ENCODE measurements at places on chromosomes 16 and 17.

DNA sequence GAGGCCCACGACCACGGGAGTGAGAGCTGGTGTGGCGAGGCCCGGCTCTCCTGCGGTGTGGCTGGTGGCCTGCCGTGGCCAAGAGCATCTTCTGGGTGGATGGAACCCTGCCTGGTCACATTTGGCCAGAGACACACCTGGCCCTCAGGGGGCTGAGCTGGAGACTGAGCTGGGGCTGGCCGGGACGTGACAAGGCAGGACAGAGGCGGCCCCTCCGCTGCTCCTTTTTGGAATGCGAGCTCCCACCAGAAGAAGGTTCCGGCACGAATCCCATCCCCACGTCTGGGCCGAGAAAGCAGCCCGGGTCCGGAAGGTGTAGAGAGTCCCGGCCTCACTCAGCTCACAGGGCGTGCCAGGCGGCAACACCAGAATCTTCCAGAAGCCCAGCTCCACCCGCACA is 26.0 kb upstream of the CHMP6 start:
- DNase-seq = no peak

- DNase-seq = no peak
Observed at GRCh38 chr17:76897023-76897422, 28.8 kb downstream of the MGAT5B start.

DNA sequence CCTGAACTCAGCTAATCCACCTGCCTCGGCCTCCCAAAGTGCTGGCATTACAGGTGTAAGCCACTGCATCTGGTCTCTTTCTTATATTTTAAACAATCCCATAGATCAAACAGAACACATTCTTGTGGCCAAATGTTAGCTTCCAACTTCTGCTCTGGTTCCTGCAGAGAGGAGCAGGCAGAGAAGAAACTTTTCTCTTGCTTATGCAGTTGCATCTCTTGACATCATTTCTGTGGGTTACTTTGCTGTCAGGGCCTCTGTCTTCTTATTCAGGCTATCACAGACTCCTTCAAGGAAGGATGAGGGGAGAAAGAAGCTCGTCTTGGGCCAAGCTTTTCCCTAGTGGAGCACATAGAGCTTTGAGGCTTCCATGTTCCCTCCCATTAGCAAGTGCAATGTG is 7.8 kb downstream of the HSD17B2 start:
- DNase-seq = no peak

- DNase-seq = no peak
Observed at GRCh38 chr17:51853857-51854256, 304.7 kb downstream of the CA10 start.

DNA sequence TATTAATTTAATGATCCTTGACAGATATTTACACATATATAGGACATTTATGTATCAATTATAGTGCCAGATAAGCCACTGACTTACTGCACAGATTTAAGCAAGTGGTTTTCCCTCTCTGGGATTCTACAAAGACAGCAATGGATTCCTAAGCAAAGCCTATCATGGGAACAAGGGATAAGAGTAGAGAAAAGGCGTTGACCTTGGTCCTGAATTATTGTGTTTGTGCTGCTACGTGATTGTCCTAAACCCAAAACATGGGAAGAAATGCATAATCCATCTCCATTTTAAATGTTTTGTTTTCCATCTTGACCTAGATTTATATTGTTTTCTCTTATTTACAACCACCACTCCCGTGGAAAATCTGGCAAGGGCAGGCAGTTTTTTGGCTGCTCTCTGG is 14.0 kb downstream of the SLFN11 start:
- no peak for DNase-seq

DNA sequence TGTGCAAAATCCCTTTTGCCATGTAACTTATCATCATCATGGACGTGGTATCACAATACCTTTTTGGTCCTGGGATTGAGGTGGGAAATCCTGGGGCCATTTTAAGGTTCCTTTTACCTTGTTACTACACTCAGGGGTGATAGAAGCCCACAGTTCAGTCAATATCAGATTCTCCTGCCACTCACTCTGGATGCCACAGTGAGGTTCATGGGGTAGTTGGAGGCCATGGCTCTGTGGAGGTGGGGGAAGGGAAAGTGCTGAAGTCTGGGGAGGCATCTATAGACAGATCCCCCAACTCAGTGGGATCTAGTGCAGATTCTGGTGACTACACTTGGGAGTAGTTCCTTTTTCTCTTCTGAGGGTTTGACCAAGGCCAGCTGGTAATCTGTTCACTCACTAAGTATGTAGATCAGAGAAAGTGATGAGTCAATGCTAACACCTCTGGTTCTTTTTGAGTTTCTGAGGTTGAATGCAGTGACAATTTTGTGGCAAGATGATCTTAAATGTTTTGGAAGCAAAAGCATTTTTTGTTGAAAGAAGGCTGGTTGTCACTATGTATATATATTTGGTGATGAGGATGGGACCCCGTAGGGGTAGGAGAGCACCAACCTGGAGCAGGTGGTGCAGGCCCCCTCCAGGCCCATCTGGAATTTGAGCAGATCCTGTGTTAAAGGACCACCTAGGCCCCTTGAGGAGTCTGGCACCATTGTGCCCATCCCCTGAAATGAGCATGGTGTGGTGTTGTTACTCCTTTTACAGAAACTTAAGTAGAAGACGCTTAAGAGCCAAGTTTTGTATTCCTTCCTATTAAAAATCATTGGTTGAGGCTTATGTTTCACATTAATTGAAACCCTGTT is 18.8 kb upstream of the IRF8 start:
- no peak for DNase-seq

- DNase-seq = no peak
Observed at GRCh38 chr16:10945065-10945787, 862 bp downstream of the CLEC16A start.

- no peak for DNase-seq
Observed at GRCh38 chr17:17414341-17414805, 62.4 kb upstream of the MED9 start.

DNA sequence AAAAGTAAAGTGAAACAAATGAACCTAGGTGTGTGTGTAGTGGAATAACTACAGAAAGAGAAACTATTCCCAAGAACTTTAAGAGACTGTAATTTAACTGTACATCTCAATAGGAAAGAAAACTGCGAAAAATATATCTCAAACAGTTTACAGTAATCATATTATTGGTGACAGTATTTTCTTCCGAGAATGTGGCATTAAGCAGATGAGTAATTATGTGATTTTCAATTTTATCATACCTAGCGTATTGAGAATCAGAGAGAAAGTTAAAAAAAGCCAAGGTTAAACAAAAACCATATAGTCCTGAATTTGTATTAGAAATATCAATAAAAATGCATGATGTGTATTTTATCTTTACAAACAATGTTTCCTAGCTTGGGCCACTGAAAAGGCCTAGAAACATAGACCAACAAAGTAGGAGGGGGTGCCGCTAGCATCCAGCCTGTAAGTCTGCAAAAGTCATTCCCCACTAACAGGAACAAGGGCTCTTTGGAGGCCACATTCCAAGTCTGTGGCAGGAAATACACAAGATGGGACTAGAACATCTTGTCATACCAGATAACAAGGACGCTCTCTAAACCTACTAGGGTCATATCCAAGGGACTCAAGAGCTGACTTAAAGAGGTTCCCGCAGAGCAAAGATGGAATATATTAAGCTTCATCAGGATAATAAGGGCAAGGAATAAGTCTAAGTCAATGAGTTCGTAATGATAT is 20.5 kb downstream of the RNF157 start:
- no peak for DNase-seq

GRCh38 chr17:57665128-57665527 is 80.0 kb downstream of the CCDC182 start:
- no peak for DNase-seq

GRCh38 chr16:87844120-87844733 is 25.1 kb downstream of the SLC7A5 start:
- DNase-seq = no peak

GRCh38 chr16:71961066-71962039 is 38.8 kb downstream of the PKD1L3 start:
- peak; percentile 62 for DNase-seq

- no peak for DNase-seq
Observed at GRCh38 chr16:68065716-68066305, 19.4 kb upstream of the NFATC3 start.

- DNase-seq = no peak
Observed at GRCh38 chr17:49742166-49742638, 21.7 kb downstream of the FAM117A start.

DNA sequence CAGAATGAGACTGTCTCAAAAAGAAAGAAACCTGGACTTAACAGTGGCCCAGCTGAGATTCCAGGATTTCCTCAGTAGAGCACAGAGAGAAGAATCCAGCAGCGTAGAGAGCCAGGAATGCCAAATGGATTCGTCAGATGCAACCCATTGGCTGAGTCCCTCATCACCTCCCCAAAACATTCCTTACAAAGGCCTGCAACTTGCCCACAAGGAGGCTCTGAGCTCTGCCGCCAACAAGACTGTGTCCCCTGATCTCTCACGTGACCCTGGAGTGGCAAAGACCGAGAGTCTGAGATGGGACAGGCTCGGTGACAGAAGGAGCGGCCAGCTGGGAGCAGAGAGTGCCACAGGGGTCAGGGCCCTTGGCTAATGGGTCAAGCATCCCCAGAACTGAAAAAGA is 6.9 kb upstream of the CHMP6 start:
- no peak for DNase-seq

DNA sequence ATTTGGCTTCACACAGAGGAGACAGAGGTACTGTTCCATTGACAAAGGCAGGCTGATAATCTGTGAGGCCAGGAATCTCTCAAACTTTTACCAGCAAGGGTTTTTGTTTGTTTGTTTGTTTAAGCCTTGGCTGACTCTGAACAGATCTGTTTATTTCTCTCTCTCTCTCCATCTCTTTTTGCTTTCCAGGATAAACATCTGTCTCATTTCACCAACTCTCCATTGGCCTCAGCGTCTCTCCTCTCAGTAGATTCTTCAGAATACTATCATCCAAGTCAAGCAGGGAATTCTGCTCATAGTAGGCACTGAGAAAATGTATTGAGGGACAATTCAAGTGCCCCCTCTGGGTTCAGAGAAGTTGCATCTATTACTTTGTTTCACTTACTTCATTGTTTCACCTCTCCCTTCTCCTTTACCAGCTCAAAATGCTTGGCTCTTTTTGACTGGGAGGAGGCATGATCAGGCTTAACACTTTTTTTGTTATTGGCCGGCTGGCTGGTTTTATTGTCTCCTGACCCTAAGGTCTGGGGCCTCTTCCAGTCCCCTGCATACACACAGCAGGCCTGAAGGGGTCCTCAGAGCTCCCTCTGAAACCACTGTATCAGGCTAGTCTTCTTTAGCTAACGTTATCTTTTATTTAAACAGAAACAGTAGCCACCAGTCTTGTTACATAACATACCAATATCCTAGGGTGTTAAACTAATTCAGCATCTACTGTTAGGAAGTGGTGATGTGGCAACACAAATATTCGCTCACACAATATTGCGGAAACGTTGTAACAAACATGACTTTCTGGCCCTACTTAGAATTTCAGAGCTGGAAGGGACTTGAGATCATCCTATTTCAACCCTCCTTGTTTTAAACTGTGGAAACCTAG is 2.0 kb upstream of the YPEL2 start:
- DNase-seq = no peak

GRCh38 chr16:89150090-89150835 is 21.3 kb upstream of the CDH15 start:
- DNase-seq = no peak

DNA sequence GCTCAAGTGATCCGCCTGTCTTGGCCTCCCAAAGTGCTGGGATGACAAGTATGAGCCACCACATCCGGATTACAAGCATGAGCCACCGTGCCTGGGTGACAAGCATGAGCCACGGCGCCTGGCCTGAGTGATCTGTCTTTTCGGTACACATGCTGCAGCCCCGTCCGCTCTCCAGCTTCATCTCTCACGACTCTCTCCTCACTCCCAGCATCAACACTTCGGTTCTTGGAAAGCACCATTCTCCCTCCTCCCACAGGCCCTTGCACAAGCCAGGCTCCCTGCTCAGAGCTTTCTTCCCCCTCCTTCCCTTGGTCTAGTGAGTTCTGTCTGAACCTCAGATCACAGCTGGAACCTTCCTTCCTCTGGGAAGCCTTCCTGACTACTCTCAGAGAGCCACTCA is 6.5 kb upstream of the NCBP3 start:
- DNase-seq = no peak

GRCh38 chr16:85605051-85605911 is 7.8 kb upstream of the GSE1 start:
- DNase-seq = no peak

DNA sequence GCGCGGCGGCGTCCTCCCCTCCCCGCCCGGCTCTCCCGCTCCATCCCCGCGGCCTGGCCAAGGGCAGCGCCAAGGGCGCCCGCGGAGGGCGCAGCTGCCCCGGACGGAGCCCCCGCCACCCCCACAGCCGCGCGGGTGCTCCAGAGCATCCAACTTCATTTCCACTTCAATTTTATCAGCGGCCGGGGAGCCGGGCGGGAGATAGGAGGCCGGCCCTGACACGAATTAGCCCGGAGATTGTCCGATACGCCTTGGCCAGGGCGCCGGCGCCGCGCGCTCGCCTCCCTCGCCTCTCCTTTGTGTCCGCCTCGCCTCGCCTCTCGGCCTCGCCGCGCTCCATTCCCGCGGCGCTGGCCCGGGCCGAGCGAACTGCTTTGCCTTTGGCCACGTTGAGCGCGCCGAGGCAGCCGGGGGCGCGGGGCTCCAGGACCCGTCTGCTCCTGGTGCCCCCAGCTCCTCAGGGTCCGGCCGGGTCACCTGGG is 129.1 kb upstream of the LHX1 start:
- DNase-seq = no peak

- no peak for DNase-seq
Observed at GRCh38 chr16:75203096-75203495, 3.9 kb downstream of the CTRB2 start.

GRCh38 chr17:75731716-75732498 is 10.6 kb downstream of the ITGB4 start:
- DNase-seq = no peak

GRCh38 chr16:8623634-8624033 is 2.1 kb downstream of the METTL22 start:
- DNase-seq = no peak

DNA sequence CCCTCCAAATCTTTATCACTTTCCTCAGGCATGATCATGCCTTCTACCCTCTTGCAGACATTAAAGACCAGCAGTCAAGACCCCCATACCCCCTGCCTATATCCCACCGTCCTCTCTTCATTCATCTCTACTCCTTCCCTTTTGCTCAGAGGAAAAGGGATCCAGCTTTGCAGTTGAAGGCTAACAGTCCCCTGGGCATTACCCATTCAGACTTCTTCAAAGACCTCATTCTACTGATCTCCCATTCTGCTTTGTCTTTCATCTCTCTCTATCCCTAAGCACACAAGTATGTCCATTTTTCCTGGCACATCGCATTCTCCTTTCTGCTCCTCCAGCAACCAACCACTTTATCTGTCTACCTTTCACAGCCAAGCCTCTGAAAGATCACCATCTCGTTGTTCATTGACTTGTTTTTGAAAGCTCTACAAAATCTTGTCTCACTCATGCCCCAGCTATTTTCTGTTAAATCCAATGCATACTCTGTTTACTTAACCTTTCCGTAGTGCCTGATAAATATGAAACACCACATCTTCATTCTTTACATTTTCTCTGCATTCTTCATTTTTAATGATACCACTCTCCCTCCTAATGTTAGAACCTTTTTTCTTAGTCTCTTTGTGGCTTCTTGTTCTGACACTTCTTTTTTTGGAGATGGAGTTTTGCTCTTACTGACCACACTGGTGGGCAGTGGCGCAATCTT is 14.1 kb upstream of the LCMT1 start:
- DNase-seq = no peak
